Activated T-helper 2 cell treated with anti-CD3 and anti-CD28 coated beads, Interferon-gamma antibody, Interleukin-2, Interleukin-4, amounts not matched to agents 10 μg/mL and 5 μg/mL and 100 μg/mL, durations not matched to agents 14 hours and 24 hours and 36 hours (primary cell): ENCODE measurements at places on chromosomes 3 and 15. TPM values are rescaled to one million over a fixed set of nuclear protein-coding genes. Genes with fewer than 3 reads are reported as not detected.

DNA sequence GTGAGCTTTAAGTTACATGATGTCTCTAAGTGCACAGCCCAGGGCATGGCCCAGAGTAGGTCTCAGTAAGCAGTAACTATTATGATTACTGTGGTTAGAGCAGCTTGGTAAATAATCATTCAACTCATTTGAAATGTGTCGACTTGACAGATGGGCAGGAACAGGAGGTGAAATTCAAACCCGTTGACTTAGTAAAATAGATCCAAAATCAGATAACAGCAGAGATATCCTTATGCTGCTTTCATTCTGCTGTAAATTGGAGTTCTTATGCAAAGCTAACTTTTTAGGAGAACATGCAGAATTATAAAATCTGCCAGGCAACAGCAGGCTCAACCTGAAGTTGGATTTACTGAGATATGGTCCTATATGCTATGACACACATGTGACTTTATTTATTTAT lies 118.7 kb upstream of the KLHL25 start:
- no peak overlapping the region for H3K27ac ChIP-seq
- no peak overlapping the region for H3K4me3 ChIP-seq
- no peak for DNase-seq
- H3K36me3 ChIP-seq: no peaks in the 10 kb centered on the region

DNA sequence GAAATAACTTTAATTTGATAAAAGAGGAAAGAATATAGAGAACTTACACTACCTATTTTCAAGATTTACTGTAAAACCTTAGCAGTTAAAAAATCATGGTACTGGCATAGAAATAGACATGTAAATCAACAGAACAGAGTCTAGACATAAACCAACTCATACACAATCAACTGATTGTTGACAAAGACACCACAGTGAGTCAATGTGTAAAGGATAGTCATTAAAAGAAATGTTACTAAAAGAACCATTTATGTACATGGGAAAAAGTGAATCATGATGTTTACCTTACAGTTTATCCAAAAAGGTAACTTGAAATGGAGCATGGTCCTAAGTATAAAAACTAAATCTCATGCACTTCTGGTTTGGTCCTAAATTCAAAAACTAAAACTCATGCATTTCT lies 847.4 kb downstream of the IGSF11 start:
- DNase-seq: no peak
- H3K4me1 ChIP-seq: no peaks in the 10 kb centered on the region
- no peak overlapping the region for H3K4me3 ChIP-seq
- no peak overlapping the region for H3K27ac ChIP-seq
- no peaks in the 10 kb centered on the region for H3K27me3 ChIP-seq

DNA sequence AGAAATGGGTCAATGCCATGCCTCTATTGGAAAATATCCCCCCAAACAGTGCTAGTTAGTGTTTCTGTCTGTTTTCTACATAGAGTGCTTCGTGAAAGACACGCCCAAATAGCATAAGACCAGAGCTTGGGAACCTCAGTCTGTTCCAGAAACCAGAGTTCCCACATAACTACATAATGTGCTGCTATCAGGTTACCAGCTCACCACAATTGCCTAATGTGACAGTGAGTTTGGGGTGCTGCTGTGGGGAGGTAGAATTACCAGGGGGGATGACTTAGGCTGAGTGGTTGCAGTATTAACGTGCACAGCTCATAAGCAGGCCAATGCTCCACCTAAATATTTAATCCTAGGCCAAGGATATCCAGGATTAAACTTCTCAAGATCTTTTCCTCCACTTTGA lies 39.2 kb downstream of the DUT start:
- no peak overlapping the region for H3K4me3 ChIP-seq
- peaks cover 20% of the 10 kb centered on the region for H3K27me3 ChIP-seq
- H3K36me3 ChIP-seq: no peaks in the 10 kb centered on the region
- no peak for DNase-seq
- H3K27ac ChIP-seq: no peak overlapping the region

DNA sequence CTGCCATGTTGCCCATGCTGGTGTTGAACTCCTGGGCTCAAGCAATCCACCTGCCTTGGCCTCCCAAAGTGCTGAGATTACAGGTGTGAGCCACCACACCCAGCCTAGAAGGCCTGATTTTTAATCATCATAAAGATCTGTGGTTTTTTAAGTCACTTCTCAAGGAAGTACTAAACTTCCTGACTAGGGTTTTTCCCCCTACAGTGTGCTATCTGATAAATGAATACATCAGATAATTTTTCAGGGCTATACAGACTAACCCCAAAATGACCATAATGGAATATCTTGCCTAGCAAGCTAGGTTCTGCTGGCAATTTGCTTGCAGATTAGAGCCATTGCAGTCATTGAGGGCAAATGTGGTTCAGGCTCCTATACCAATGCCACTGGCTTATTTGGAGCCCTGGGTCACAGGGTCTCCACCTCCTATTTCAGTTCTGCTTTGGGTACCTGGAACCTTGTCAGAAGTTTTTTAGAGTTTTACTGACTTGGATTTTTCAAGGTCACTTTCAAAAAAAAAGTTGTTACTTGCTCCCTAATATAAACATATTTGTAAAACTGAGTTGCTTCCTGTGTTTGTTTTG lies 80.8 kb downstream of the SLC49A4 start:
- no peak overlapping the region for H3K4me3 ChIP-seq
- no peak for DNase-seq
- H3K27ac ChIP-seq: no peak overlapping the region
- H3K27me3 ChIP-seq: no peaks in the 10 kb centered on the region
- H3K4me1 ChIP-seq: peaks cover 15% of the 10 kb centered on the region

DNA sequence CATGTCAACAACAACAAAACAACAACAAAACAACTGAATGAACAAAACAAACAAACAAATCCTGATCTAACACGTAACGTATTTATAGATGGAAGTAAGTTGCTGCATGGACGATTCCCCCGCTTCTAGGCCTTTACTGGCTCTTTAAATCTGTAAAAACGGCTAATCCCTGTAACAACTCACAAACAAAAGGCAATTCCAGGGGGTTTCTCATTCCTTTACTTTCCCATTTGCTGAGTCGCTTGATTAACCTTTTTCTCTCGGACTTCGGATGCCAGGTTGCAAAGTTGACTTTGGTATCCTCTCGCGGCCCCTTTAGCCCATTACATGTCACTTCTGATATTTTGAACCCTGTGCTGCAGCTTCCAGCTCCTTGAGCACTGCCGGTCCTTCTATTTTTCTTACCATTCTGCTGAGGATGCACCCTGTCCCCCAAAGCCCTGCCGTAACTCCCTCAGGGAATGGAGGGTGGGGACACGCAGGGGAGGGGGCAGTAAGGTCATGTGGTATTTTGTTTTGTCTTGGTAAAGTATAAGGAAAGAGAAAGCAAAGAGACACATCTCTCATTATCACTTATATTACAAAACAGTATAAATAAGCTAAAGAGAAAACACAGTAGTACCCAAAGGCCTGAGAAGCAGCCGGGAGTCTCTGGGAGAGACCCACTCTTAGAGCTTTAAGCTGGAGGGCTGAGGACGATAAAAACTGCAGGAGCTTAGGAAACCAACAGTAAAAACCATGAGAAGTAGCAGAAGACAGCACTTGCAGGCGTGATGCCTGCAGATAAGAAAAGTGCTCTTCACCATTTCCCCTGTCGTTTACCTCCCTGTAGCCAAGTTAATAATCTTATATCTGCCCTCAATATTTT lies 457.8 kb upstream of the ZNF717 start:
- H3K27me3 ChIP-seq: no peaks in the 10 kb centered on the region
- no peak overlapping the region for H3K27ac ChIP-seq
- H3K4me1 ChIP-seq: no peaks in the 10 kb centered on the region

DNA sequence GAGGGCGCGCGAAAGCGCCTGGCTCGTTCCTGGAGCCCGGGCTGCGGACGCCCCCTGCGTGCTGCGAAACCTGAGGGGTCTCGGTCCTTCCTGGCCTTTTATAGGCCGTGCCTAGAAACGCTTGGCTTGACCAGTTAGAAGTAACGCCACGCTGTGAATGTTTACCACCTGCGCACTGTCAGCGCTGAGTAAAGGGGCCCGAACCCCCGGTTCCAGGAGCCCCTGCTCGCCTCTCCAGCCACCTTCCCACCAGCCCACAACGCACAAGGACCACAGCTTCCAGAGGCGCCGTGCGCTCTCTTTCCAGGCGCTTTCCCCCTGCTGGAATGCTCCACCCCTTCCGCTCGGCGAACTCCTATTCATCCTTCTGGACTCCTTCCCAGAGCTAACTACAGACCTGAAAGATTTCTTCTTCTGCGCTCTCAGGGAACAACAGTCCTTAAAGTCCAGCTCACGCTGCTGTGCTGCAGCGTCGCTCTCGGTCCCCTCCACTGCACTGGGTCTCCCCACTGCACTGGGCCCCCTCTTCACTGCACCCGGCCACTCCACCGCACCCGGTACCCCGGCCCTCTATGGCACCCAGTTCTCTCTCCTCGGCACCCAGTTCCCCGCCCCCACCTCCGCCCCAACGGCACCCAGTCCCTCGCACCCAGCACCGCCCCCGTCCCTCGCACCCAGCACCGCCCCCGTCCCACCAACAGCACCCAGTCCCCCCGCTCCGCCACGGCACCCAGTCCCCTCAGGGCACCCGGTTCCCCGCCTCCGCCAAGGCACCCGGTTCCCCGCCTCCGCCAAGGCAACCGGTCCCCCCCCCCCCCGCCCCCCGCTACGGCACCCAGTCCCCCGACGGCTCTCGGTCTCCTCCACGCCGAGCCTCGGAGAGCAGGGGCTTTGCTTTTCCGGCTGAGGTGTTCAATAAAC lies 69.8 kb downstream of the SQOR start:
- H3K4me1 ChIP-seq: peaks cover 14% of the 10 kb centered on the region
- peak overlapping the region; percentile 83 for H3K4me3 ChIP-seq
- DNase-seq: no peak
- no peaks in the 10 kb centered on the region for H3K36me3 ChIP-seq
- peaks cover 17% of the 10 kb centered on the region for H3K27me3 ChIP-seq

DNA sequence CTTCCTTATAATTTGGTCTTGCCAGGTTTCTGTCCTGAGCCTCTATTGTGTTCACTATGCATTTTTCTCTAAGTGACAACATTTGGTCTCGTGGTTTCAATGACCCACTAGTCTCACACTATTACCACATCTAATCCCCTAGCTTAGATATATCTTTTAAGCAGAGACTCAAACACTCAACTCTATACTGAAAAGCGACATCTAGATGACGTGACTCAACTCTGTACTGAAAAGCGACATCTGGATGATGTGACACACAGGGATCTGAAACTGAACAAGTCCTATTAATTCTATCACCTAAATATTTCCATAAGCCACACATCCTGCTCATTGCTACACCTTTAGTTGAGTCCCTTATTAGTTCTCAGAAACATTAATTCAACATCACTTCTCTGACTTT lies 141.7 kb upstream of the MBNL1 start:
- no peak for DNase-seq
- H3K4me1 ChIP-seq: peaks cover 19% of the 10 kb centered on the region
- no peaks in the 10 kb centered on the region for H3K36me3 ChIP-seq

DNA sequence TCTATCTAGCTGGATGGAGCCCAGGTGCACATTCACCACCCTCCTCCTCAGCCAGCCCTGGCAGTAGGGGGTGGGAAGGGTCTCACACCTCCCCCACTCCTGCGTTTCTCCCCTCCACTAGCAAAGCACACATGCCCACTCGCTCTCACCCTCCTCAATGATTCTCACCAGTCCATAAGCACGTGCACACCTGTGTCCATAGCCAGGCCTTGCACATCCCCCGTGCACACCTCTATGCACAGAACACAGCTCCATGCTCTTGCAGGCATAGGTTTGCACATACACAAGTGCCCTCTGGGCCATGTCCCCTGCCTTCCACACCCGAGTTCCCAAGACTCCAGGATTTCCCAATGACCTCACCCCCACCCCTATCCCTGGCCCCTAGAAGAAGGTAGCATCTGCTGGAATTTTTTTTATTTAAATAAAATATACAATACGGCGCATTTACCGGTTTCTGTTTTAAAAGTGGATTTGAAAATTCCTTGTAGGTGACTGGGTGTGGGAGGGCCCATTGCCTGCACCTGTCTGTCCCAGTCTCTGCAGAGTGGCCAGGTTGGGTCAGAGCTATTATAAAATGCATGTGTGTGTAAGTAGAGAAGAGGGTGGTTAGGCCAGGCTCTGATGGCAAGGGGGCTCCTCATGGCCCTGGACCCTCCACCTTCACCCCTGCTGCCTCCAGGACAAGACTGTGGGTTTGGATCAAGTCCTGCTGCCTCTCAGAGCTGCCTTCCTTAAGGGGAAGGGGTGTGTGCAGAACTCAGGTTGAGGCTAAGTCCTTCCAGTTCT lies 49.1 kb downstream of the HCN4 start:
- H3K36me3 ChIP-seq: no peaks in the 10 kb centered on the region
- no peak overlapping the region for H3K27ac ChIP-seq
- no peak for DNase-seq
- H3K4me3 ChIP-seq: no peak overlapping the region
- peaks cover 22% of the 10 kb centered on the region for H3K27me3 ChIP-seq
- no peaks in the 10 kb centered on the region for H3K4me1 ChIP-seq

GRCh38 chr15:39852250-39852649 lies 67.8 kb downstream of the GPR176 start:
- peaks cover 2% of the 10 kb centered on the region for H3K4me1 ChIP-seq
- no peak overlapping the region for H3K27ac ChIP-seq
- no peaks in the 10 kb centered on the region for H3K36me3 ChIP-seq
- no peak overlapping the region for H3K4me3 ChIP-seq
- H3K27me3 ChIP-seq: peaks cover 18% of the 10 kb centered on the region

- peaks cover 4% of the 10 kb centered on the region for H3K4me1 ChIP-seq
- no peak for DNase-seq
- H3K36me3 ChIP-seq: no peaks in the 10 kb centered on the region
- H3K27me3 ChIP-seq: peaks cover 2% of the 10 kb centered on the region
- H3K27ac ChIP-seq: no peak overlapping the region
These were observed 14.9 kb downstream of the SERPINI1 start for GRCh38 chr3:167750272-167750971.

GRCh38 chr15:31513178-31513577 lies 186.5 kb downstream of the KLF13 start:
- peaks cover 18% of the 10 kb centered on the region for H3K4me1 ChIP-seq
- H3K27me3 ChIP-seq: no peaks in the 10 kb centered on the region
- no peak overlapping the region for H3K27ac ChIP-seq

GRCh38 chr3:66998904-66999235 lies 763 bp downstream of the KBTBD8 start:
- H3K4me1 ChIP-seq: peaks cover 28% of the 10 kb centered on the region
- H3K36me3 ChIP-seq: peaks cover 23% of the 10 kb centered on the region
- peaks cover 9% of the 10 kb centered on the region for H3K27me3 ChIP-seq

- H3K27me3 ChIP-seq: peaks cover 9% of the 10 kb centered on the region
- H3K27ac ChIP-seq: no peak overlapping the region
- H3K36me3 ChIP-seq: no peaks in the 10 kb centered on the region
- no peak for DNase-seq
- no peak overlapping the region for H3K4me3 ChIP-seq
- no peaks in the 10 kb centered on the region for H3K4me1 ChIP-seq
These were observed 273.6 kb downstream of the MECOM start for GRCh38 chr3:169389925-169390253.

Gene GRK7
- total RNA-seq: not detected in 2 replicates

Gene EFCC1
- total RNA-seq: 0.11 and 0.32 TPM in 2 replicates

Gene HES1
- 0.37 and 0.53 TPM in 2 replicates for total RNA-seq

Gene ITGB5
- total RNA-seq: 3.3 and 4.3 TPM in 2 replicates

Gene RAB6B
- total RNA-seq: 4.6 and 7.6 TPM in 2 replicates

Gene LSAMP
- total RNA-seq: not detected in 2 replicates

Gene ERICH6
- 0.21 and 0.39 TPM in 2 replicates for total RNA-seq

Gene TRPM1
- total RNA-seq: not detected in 2 replicates
